ENCODE measurements at places on chromosomes 12 and 14. TPM values are rescaled to one million over a fixed set of nuclear protein-coding genes. Genes with fewer than 3 reads are reported as not detected.

The KIF5A gene
- total RNA-seq, result 0.60 TPM

The C3AR1 gene
- total RNA-seq, result not detected

The GPR84 gene
- not detected for total RNA-seq

The HNF1A gene
- total RNA-seq, result not detected

The LRRC9 gene
- total RNA-seq, result not detected

The OR4N5 gene
- not detected for total RNA-seq

The ASCL1 gene
- not detected for total RNA-seq

The FAM181A gene
- total RNA-seq, result not detected

The SLC5A8 gene
- not detected for total RNA-seq

The OR6C2 gene
- total RNA-seq, result not detected

The FOXN4 gene
- not detected for total RNA-seq

The P3H3 gene
- total RNA-seq, result 72.0 TPM

The TAS2R8 gene
- not detected for total RNA-seq

The AQP6 gene
- total RNA-seq, result not detected

The KRT77 gene
- not detected for total RNA-seq

The TTC7B gene
- 13.1 TPM for total RNA-seq

The GLTP gene
- total RNA-seq, result 33.3 TPM

The TGFB3 gene
- total RNA-seq, result 15.0 TPM

The SLC6A15 gene
- 53.1 TPM for total RNA-seq
